ENCODE measurements at places on chromosomes 11 and 22.
A peak's percentile ranks its signal among the peaks of the same experiment; 100 is the strongest.

- DNase-seq, result no peak
These were observed 6.2 kb downstream of the SRSF8 start for GRCh38 chr11:95072948-95073347.

GRCh38 chr11:102410382-102410784 is 42.2 kb downstream of the TMEM123 start:
- DNase-seq, result no peak

GRCh38 chr11:5336331-5336730 is 7.0 kb downstream of the OR51B5 start:
- DNase-seq, result no peak

GRCh38 chr11:61814247-61814957 is 2.4 kb downstream of the FADS1 start:
- peak; percentile 38 for DNase-seq

- no peak for DNase-seq
These were observed 79.9 kb upstream of the PRR5 start for GRCh38 chr22:44622147-44622427.

DNA sequence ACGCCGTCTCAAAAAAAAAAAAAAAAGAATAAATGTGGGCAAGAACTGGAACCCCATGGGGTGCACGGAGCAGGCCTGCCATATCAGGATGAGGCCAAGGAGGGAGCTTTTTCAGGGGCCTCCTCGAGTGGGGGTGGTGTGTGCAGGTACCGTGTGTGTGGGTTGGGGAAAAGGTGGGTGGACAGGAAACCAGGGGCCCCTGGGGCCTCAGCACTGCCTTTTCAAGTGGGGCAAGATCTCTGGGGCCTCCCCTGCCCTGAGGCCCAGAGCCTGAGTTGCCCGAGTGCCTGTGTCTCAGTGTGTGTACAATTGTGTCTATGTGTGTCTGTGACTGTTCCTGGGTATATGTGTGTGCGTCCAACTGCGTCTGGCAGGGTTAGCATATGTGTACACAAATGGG is 23.8 kb downstream of the TEF start:
- no peak for DNase-seq
